ENCODE measurements at places on chromosomes 16 and 17.

DNA sequence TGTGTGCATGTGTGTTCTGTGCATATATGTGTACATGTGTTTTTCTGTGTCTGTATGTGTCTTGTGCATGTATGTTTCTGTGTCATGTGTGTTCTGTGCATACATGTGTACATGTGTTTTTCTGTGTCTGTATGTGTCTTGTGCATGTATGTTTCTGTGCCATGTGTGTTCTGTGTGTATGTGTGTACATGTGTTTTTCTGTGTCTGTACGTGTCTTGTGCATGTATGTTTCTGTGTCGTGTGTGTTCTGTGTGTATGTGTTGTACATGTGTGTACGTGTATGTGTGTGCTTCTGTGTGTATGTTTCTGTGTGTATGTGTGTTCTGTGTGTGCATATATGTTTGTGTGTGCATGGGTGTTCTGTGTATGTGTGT, 8.4 kb upstream of the RAB37 start:
- H3K36me3 ChIP-seq = no peaks in the 10 kb centered on the region
- DNase-seq = no peak
- no peak overlapping the region for H3K27ac ChIP-seq
- no peaks in the 10 kb centered on the region for H3K4me1 ChIP-seq
- H3K4me3 ChIP-seq = no peak overlapping the region
- H3K27me3 ChIP-seq = peaks cover 4% of the 10 kb centered on the region

DNA sequence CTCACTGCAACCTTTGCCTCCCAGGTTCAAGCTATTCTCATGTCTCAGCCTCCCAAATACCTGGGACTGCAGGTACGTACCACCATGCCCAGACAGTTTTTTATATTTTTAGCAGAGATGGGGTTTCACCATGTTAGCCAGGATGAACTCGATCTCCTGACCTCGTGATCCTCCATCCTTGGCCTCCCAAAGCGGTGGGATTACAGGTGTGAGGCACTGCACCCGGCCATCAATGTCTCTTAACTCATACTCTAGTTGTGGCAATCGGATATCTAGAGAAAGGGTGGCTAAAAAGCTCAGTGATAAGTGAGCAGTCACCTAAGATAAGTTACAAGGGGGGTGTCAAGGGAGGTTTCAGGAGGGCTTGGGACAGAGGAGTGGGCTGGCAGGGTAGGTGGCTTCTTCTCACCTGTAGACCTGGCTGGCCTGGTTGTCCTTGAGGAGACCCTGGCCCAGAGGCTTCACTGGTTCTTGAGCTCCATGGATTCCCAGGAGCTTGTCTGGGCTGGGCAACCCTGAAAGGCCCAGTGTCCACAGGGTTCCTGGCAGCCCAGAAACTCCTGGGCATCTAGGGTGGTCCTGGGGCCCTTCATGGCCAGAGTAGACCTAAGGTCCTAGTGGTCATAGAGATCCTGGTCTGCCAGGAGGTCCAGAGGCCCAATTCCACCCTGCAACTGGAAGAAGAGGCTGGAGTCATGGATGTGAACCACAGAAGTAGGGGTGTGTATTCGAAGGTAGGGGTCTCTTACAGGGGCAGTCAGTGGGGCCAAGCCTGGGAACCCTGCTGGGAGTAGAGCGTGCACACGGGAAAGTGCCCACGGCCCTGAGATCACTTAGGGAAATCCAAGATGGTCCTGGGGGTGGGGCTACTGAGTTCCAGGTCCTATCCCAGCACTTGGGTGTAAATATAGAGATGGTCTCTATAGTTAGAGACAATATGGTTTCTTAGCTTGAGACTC, 12.7 kb upstream of the IGFBP4 start:
- no peaks in the 10 kb centered on the region for H3K27me3 ChIP-seq
- H3K36me3 ChIP-seq = no peaks in the 10 kb centered on the region
- peak; percentile 74 for DNase-seq
- no peak overlapping the region for H3K27ac ChIP-seq
- no peak overlapping the region for H3K4me3 ChIP-seq

GRCh38 chr16:75647112-75647491, 363 bp downstream of the KARS1 start:
- peak overlapping the region; percentile 100 for H3K4me3 ChIP-seq
- H3K27me3 ChIP-seq = no peaks in the 10 kb centered on the region

- no peak overlapping the region for H3K4me3 ChIP-seq
- H3K27ac ChIP-seq = peak overlapping the region; percentile 51
- H3K4me1 ChIP-seq = peaks cover 21% of the 10 kb centered on the region
- DNase-seq = no peak
Measured at GRCh38 chr17:10135539-10136257, 62.7 kb downstream of the GAS7 start.

GRCh38 chr16:6232056-6232455, 1100.6 kb upstream of the RBFOX1 start:
- DNase-seq = no peak
- no peaks in the 10 kb centered on the region for H3K36me3 ChIP-seq
- no peak overlapping the region for H3K27ac ChIP-seq
- H3K4me1 ChIP-seq = no peaks in the 10 kb centered on the region
- H3K27me3 ChIP-seq = no peaks in the 10 kb centered on the region

DNA sequence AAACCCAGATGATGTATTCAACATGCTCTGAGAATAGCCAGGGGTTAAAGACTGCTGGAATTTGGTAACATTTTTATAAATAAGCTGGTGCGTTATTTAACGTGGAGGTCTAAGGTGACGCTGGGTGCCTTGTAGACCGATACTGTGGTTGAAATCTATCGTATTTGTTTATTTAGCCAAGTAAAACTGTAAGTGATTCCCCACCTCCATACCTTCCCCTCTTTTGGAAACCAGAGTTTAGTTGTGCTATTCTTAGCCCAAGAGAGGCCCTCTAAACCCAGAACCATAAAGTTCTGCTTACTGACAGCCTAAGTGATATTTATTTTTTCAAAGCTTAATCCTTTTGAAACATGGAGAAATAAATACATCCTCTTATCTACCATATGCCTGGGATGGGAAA, 744.5 kb downstream of the WWOX start:
- H3K36me3 ChIP-seq = no peaks in the 10 kb centered on the region
- H3K27ac ChIP-seq = no peak overlapping the region
- H3K4me1 ChIP-seq = no peaks in the 10 kb centered on the region
- no peak overlapping the region for H3K4me3 ChIP-seq
- DNase-seq = no peak
- H3K27me3 ChIP-seq = no peaks in the 10 kb centered on the region

DNA sequence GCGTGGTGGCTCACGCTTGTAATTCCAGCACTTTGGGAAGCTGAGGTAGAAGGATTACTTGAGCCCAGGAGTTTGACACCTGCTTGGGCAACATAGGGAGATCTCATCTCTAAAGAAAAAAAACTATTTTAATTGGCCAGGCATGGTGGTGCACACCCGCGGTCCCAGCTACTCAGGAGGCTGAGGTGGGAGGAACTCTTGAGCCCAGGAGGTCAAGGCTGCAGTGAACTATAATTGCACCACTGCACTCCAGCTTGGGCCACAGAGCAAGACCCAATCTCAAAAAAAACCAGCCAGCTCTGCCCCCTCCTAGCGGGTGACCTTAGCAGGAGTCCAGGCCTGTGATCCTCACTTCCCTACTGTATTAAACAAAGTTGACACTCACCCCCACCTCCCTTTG, 5.9 kb upstream of the HS3ST6 start:
- H3K27ac ChIP-seq = peak overlapping the region; percentile 52
- no peaks in the 10 kb centered on the region for H3K27me3 ChIP-seq
- no peak for DNase-seq
- H3K4me1 ChIP-seq = peaks cover 32% of the 10 kb centered on the region
- no peak overlapping the region for H3K4me3 ChIP-seq

GRCh38 chr17:49552070-49552751, 23.5 kb upstream of the NXPH3 start:
- no peak overlapping the region for H3K27ac ChIP-seq
- no peaks in the 10 kb centered on the region for H3K27me3 ChIP-seq
- H3K36me3 ChIP-seq = no peaks in the 10 kb centered on the region
- H3K4me1 ChIP-seq = peaks cover 22% of the 10 kb centered on the region
- no peak overlapping the region for H3K4me3 ChIP-seq

DNA sequence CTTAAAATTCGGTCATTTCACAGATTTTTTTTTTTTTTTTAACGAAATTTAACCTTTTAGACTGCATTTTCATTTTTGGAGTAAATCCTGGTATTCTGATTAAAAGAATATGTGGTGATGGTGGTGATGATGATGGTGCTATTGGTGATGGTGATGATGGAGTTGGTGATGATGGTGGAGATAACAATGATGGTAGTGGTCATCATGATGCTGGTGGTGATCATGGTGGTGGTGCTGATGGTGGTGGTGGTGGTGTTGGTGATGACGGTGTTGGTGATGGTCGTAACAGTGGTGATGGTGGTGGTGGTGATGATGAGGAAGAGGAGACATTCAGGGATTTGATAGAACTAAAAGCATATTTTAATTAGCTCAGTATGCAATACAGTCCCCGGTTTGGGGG, 84.0 kb downstream of the TNRC6C start:
- no peak overlapping the region for H3K4me3 ChIP-seq
- no peaks in the 10 kb centered on the region for H3K27me3 ChIP-seq
- peaks cover 28% of the 10 kb centered on the region for H3K4me1 ChIP-seq
- H3K27ac ChIP-seq = no peak overlapping the region
- no peaks in the 10 kb centered on the region for H3K36me3 ChIP-seq

DNA sequence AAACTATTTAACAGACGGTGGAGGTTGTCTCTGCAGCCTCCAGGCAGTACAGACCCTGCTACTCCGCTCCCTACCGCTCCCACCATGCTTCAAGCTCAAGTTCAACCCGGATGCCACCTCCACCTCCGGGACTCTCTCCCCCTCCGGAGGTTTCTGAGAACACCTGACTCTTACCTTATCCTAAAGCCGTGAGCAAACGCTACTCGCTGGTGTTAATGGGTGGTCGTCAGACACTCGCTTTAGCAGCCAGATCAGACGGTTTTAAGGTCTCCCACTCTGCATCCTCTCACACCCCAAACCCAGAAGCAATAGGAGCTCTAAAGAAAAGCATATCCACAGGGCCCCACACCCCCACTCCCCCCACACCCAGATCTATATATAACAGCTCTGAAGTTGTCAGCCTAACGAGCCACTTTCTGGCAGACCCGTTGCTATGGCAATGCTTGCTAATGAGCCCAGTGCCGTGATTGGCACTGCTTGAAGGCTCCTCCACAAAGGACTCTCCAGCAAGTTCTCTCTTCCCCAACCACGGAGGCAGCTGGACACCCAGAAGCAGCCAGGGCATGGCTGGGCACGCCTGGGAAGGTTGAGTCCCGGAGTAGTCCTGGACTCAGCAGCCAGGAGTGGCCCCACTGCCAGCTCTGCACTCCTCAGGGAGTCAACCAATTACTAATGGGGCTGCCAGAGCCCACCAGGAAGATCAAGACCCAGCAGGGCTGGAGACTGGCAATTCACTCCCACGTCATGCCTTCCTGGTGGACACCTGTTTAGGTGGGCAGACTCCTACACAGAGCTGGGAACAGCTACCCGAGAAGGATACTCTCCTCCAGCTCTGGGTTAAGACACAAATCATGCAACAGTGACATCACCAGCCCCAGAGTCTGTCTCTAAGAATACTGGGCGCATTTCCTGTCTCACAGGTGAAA, 121.2 kb upstream of the RCVRN start:
- peaks cover 30% of the 10 kb centered on the region for H3K4me1 ChIP-seq
- H3K4me3 ChIP-seq = no peak overlapping the region
- no peaks in the 10 kb centered on the region for H3K36me3 ChIP-seq
- DNase-seq = no peak
- H3K27ac ChIP-seq = no peak overlapping the region
- H3K27me3 ChIP-seq = no peaks in the 10 kb centered on the region

DNA sequence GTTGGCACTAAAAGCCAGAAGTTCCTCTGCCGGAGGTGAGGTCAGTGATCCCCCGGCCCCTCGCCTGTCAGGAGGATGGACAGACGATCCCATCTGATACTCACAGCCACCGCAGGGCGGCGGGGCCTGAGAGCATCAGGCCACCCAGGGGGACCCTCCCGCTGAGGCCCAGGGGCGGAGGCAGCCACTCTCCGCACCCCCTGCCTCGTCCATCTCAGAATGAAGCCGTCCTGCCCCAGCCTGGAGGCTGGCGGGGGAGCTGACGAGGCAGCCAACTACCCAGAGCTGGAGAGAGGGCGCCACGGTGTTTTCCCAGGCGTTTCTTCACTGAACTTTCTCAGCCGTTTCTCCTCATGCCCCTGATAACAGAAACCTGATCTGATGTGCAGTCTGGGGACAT, 22.6 kb downstream of the TPSD1 start:
- H3K36me3 ChIP-seq = no peaks in the 10 kb centered on the region
- H3K4me1 ChIP-seq = no peaks in the 10 kb centered on the region
- H3K4me3 ChIP-seq = no peak overlapping the region
- H3K27ac ChIP-seq = no peak overlapping the region

- no peak for DNase-seq
- H3K27me3 ChIP-seq = no peaks in the 10 kb centered on the region
- H3K36me3 ChIP-seq = no peaks in the 10 kb centered on the region
- H3K27ac ChIP-seq = no peak overlapping the region
- no peak overlapping the region for H3K4me3 ChIP-seq
Measured at GRCh38 chr17:72151565-72152386, 31.0 kb downstream of the SOX9 start.

GRCh38 chr17:33390479-33391176, 97.5 kb upstream of the ASIC2 start:
- DNase-seq = no peak
- H3K4me3 ChIP-seq = no peak overlapping the region
- H3K27me3 ChIP-seq = no peaks in the 10 kb centered on the region
- H3K36me3 ChIP-seq = no peaks in the 10 kb centered on the region
- no peaks in the 10 kb centered on the region for H3K4me1 ChIP-seq

GRCh38 chr16:11155284-11155806, 100.7 kb downstream of the SOCS1 start:
- H3K4me1 ChIP-seq = no peaks in the 10 kb centered on the region
- H3K36me3 ChIP-seq = no peaks in the 10 kb centered on the region
- no peak overlapping the region for H3K27ac ChIP-seq
- H3K4me3 ChIP-seq = no peak overlapping the region
- no peak for DNase-seq

- no peak overlapping the region for H3K4me3 ChIP-seq
- DNase-seq = no peak
- H3K27me3 ChIP-seq = no peaks in the 10 kb centered on the region
- H3K27ac ChIP-seq = no peak overlapping the region
- no peaks in the 10 kb centered on the region for H3K36me3 ChIP-seq
Measured at GRCh38 chr17:17063546-17064122, 21.4 kb downstream of the MPRIP start.

DNA sequence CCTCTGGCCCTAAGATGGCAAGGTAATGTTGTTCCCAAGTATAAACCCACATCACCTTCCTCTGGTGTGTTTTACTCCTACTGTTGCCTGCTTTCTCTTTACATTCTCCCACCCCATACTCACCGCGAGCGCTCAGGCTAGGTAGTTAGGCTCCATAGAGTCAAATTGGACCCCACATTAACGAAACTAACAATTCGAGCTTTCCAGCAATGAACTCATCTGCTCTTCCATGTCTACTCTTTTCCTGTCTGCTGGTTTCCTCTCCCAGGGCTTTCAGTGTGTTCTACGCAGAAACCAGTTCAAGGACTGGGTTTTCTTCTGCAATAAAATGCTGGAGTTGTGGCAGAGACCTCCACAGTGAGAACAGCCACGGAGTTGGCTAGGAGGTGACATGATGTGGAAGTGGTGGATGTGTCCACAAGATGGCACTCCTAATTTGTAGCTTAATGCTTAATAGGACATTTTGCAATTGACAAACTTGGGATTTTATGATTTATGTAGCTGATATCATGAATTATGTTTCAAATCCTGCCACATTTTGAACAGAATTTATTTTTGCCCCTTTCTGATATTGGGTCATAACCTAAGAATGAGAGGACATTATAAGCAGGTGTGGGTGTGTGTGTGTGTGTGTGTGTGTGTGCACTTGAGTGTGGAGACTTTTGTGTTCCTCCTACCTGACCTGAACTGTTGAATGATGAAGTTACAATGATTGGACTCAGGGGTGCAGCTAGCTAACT, 2.2 kb upstream of the UQCRC2 start:
- H3K4me1 ChIP-seq = peaks cover 47% of the 10 kb centered on the region
- no peak overlapping the region for H3K27ac ChIP-seq
- H3K27me3 ChIP-seq = no peaks in the 10 kb centered on the region
- H3K4me3 ChIP-seq = no peak overlapping the region
- DNase-seq = no peak
